ENCODE measurements at places on chromosomes 5 and 9.

DNA sequence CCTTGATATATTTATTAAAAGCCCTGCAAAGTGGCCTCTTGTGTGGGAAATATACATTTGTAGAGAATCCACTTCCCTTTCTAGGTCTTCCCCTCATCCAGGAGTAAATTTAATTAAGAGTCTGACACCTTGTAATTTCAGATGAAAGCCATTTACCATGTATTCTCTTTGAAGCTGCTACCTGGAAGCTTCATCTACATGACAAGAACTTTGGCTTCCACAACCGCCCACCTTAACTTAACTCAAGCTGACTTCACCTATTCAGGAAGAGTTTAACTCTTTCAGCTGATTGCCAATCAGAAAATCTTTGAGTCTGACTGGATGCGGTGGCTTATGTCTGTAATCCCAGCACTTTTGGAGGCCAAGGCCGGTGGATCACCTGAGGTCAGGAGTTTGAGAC lies 899.9 kb downstream of the TAF11L14 start:
- no peak for DNase-seq

DNA sequence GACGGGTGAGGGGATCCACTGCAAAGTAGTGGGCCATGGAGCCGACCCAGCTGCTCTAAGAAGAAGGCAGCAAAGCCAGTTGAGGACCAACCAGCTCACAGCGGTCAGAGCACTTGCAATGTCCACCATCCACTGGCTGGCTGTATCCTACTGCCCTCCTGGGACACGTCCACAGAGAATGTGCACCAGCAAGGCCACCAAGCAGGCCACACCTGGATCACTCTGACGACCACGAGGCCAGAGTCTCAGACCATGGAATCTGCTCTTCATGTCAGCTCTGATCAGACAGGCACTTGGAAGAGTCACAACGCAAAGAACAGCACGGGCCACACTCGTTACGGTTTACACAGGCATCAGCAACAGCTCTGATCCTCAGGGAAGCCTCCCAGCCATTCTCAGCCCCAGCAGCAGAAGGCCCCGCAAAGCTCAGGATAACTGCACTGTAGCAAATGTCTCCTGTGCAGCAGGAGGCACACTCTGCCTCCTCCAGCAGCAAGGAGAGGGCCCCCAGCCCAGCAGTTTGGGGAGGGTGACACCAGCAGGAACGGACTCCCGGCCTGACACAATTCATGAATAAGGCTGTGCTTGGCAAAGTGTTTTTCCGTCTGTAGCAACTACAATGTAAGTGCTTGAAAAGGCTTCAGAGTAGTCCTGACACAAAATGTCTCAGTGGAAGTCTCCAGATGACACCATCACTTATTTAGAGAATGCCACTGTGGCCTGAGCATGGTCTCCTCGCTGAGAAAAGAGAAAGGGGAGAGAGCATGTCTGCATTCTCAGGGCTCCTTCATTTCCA lies 15.7 kb downstream of the SEMA4D start:
- no peak for DNase-seq

DNA sequence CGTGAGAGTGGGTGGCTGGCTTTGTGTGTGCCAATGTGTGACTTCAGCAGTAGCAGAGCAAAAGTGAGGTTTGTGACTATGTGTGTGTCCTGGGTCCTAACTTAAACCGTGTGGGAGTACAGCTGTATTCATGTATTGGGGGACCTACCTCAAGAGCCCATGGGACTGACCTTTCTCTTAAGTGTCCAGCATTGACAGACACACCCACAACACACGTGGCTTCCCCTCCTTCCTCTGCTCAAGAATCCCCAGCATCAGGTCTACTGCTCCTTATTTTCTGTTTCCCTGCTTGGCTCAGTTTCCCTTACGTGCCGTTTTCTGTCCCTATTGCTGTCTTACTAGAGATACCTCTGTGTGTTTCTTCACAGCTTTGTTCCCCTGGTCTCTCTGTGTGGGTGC lies 616 bp downstream of the IL11RA start:
- DNase-seq = no peak

DNA sequence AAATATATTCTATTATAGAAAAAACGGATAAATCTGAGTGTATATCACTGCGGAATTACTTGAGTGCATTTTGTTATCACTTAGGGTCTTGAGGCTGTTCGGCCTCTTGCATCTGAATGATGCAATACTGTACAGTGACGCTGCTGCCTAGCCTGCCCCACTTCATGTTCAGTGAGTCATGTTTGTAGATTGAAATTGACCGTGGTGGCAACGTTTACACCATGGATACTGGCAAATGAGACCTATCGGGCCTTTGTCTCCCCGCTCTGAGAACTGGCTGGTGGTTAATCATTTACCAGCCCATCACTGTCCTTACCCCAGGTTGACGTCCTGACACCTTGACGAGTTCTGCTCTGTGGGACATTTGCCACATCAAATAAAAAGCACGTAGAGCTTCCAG lies 510.1 kb upstream of the ADAMTS16 start:
- DNase-seq = no peak

DNA sequence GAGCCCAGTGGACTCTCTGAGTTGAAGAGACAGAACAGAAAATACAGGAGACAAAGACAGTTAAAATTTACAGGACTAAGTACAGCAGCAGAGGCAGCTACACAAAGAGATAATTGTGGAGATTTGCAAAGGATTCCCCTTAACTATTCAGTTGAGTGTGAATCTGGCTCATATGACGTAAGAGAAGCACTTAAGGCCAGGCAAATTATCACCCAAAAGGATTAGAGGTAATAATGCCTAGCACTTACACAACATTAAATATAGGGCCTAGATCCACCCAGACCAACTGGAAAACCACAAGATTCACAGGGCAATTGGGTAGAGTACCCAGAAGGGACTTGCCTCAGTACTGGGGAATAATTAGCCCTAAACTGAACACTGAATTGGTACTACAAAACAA lies 41.3 kb downstream of the ADAMTS6 start:
- no peak for DNase-seq

DNA sequence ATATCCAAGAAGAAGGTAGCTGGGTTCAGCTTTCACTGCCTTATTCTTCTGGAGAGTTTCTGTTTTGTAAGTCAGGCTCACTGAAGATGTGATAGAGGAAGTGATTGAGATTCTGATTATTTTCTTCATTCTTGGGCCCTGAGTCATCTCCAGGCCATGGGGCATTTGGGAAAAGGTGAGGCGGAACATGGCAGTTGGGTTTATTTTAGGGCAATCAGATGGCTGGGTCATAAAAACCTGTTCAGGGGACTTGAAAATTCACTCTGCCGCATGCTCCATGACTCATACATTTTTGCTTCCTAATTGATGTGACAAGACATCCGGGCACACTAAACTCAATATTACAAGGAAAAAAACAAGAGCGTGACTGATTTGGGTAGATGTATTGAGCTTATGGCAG lies 265.7 kb upstream of the KLF4 start:
- no peak for DNase-seq

DNA sequence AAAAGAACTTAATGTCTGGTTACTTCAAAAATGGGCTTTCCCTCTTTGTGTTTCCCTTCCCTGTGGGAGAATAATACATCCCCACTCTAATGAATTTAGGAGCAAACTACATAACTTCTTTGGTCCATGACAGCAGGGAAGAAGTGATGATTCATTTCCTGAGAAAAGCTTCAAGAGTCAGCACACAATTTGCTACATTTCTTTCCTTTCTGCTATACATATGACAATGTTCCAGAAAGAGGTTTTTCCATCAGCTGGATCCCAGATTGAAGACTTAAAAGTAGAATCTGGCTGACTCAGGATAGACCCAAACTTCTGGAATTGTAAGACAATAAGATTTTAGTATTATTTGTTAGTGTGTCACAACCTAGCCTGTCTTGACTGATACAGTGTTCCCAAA lies 126.1 kb downstream of the DRD1 start:
- no peak for DNase-seq

- DNase-seq = no peak
Observed at GRCh38 chr5:128413356-128413755, 124.7 kb downstream of the FBN2 start.

- DNase-seq = no peak
Observed at GRCh38 chr5:10677533-10677932, 83.5 kb downstream of the DAP start.

- no peak for DNase-seq
Observed at GRCh38 chr5:157283434-157283833, 17.5 kb downstream of the CYFIP2 start.

- no peak for DNase-seq
Observed at GRCh38 chr9:127079446-127080140, 42.8 kb downstream of the ANGPTL2 start.
